MM.1S (cell line): ENCODE measurements at places on chromosomes 1 and 21.
A peak's percentile ranks its signal among the peaks of the same experiment; 100 is the strongest.

DNA sequence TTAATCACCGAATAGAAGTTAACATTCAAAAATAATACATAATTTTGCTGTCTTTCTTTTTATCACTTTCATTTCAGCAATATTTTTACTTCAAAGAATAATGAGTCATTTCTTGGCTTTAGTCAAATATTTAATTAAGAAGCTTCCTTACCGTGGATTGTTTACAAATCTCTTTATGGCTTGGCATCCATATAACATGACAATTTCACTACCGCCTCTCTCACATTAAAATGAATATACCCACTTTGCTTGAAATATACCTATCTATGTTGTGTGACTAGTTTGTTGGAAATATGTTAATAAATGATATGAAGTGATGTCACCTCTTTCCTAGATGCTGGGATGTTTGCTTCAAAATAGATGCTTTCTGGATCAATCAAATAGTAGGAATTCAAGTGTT lies 1203.9 kb downstream of the AMY1C start:
- no peak for DNase-seq

- peak; percentile 73 for DNase-seq
Measured at GRCh38 chr1:247681288-247681897, 1.9 kb upstream of the OR13G1 start.

GRCh38 chr1:178328728-178329127 lies 168.0 kb downstream of the CLEC20A start:
- DNase-seq, result no peak

- no peak for DNase-seq
Measured at GRCh38 chr21:31182231-31183140, 144.2 kb upstream of the KRTAP19-8 start.

DNA sequence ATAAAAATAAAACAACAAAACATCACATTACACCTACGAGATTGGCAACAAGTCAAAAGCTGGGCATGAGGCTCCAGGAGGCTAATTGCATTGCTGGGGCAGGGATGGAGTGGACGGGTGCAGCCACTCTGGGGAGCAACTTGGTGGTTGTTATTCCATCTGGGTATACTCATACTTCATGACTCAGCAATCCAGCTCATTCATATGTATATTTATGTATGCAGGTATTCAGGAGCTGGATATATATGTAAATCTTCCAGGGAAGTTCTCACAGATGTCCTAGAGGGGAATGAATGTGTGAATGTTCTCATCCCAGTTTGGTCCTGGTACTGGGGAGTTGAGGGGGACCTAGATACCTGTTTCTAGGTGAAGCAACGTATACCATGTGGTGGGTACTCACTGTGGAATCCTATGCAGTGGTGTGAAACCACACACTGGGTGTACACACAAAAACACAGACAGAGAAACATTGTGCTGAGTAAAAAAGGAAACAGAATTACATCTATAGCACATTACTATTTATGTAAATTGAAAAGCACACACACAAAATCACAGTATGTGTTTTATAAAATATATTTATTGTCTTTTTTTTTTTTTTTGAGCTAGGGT lies 79.7 kb upstream of the RAB4A start:
- DNase-seq, result no peak

DNA sequence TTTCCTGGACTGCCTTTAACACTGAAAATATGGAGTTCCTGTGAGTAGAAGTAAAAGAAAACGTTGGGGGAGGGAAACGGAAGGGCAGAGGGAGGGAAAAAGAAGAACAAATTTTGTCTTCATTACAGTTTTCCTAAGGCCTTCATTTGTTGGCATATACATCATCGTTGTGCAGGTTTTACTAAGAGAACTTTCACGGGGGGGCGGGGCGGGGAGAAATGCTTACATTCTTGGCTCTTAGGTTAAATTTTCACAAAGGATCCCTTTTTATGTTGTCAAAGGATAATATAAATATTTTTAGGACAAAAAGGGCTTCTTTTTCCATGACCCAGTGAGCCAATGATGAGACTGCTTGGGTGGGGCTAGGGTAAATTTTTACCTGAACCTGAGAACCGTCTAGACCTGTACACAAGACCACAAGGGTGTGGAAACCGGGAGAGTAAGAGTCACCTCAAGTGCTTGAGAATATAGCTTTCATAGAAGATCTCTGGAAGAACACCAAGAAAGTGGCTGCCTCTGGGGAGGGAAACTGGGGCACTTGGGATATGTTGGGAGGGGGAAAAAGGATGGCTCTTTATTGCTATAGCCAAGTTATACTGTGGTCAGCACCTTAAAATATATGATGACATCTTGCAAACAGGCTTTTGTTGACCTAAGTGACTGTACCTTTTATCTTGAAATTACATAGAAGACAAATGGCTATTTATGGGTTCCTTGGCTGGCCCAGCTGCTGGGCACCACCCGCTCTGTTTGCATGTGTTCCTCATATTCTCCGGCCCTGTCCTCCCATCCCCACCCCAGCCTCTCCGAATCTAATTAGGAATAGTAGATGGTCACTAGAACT lies 2.0 kb upstream of the UTP25 start:
- no peak for DNase-seq

GRCh38 chr21:36135391-36136102 lies 668 bp downstream of the CBR3 start:
- DNase-seq, result peak; percentile 84

GRCh38 chr1:178066908-178067614 lies 26.8 kb upstream of the RASAL2 start:
- DNase-seq, result no peak

DNA sequence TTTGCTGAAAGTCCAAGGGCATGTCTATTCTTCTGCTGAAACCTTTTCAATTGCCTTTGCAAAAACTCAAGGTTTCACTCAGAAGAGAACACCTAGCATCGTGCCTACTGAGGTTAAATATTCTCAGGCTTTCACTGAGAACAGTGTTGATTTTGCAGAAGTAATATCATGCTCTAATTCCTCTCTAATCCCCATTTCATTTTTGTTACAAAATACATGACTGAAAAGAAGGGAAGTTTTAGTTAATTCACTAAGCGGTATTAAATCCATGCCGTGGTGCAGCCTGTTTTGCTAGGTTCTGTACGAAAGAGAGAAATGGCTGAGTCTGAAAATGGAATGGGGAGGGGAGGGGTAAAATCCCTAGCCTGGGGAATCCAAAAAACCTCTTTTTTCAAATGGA lies 163.2 kb upstream of the CAMK1G start:
- DNase-seq, result no peak

DNA sequence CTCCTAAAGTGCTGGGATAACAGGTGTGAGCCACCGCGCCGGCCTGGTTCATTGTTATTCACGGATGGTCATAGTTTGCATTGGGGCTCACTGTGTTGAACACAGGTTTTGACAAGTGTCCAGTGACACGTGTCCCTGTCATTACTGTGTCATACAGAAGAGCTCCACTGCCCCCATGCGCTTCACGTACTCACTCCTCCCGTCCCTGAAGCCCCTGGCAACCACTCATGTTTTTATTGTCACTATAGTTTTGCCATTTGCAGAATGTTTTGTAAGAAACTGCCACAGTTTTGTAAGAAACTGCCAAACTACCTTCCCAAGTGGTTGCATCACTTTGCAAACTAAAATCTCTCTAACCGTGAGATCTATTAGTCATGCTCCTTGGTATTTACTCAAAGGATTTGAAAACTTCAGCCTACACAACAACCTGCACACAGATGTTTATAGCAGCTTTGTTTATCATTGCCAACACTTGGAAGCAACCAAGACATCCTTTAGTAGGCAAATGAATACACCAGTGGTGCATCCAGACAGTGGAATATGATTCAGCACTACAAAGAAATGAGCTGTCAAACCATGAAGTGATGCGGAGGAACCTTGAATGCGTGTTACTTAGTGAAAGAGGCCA lies 163.2 kb upstream of the COL6A1 start:
- no peak for DNase-seq

GRCh38 chr1:196774175-196774574 lies 465 bp upstream of the CFHR3 start:
- no peak for DNase-seq

DNA sequence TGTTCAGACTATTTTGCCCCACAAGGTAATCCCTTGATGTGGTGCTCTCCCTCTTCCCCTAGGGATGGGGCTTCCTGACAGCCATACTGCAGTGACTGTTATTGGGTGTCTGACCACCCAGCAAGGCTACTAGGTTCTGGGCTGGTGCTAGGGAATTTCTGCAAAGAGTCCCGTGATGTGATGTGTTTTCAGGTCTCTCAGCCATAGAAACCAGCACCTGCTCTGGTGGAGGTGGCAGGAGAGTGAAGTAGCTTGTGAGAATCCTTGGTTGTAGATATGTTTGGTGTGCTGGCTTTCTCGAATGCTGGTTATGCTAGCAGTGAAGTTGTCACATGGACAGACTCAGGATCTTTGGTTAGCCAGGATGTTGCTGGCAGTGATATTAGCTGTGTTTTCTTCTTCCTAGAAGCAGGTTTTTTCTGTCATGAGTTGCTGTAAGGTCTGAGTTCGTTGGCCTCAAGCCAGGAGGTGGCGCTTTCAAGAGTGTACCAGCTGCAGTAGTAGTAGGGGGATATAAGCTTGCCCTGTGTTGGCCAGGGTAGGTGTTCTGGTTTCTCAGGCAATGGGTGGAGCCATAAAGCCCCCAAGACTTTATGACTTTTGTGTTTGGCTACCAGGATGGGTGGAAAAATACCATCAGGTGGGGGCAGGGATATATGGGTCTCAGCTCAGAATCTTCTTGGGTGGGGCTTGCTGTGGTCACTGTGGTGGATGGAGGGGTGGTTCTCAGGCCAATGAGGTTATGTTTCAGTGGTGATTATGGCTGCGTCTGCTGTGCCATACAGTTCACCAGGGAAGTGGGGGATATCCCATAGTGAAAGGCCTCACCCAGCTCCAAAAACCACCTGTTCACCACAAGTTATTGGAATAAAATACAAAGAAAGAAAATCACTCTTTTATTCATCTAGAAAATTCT lies 1112.3 kb downstream of the KCNT2 start:
- peak; percentile 42 for DNase-seq

GRCh38 chr1:182676274-182676673 lies 8.1 kb downstream of the RGS8 start:
- DNase-seq, result no peak

DNA sequence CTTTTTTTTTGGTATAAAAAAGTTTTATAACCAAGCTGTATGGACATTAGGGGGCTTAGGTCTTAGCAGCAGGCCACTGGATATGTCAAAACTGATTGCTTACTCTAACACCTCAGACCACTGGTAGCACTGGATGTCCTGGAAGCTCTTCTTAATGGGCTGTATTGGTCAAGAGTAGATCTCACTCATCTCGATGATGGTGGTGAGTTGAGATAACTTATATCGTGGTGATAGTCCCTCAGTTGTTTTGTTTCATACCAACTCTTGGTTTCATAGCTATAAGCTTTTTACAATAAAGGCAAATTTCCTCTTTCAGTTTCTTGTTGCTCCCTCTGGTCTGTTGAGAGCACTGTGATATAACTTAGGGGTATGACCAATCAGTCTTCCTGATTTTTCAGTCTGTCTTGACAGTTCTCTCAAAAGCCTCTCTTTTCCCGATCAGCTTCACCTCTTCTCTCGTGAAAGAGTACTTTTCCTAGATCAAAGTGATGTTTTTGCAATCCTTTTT lies 9.7 kb upstream of the AGO1 start:
- DNase-seq, result peak; percentile 56

GRCh38 chr1:2347409-2347785 lies 44.0 kb downstream of the MORN1 start:
- DNase-seq, result no peak

DNA sequence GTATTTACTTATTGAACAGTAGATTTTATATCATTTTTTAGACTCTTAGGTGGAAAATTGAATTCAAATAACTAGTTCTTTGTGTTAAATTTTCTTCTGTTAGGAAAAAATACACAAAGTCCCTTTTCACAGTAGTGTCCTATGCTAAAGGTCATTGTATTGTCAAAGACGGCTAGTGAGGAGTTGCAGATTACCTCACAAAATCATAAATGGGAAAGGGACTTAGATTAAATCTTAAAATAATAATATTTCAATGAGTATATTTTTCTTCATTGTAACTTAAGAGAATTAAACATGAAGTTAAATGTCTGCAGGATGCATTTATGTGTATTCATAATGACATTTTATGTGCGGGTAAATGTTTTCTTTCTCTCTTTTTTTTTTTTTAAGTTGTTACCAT lies 32.7 kb downstream of the LYPLAL1 start:
- no peak for DNase-seq

DNA sequence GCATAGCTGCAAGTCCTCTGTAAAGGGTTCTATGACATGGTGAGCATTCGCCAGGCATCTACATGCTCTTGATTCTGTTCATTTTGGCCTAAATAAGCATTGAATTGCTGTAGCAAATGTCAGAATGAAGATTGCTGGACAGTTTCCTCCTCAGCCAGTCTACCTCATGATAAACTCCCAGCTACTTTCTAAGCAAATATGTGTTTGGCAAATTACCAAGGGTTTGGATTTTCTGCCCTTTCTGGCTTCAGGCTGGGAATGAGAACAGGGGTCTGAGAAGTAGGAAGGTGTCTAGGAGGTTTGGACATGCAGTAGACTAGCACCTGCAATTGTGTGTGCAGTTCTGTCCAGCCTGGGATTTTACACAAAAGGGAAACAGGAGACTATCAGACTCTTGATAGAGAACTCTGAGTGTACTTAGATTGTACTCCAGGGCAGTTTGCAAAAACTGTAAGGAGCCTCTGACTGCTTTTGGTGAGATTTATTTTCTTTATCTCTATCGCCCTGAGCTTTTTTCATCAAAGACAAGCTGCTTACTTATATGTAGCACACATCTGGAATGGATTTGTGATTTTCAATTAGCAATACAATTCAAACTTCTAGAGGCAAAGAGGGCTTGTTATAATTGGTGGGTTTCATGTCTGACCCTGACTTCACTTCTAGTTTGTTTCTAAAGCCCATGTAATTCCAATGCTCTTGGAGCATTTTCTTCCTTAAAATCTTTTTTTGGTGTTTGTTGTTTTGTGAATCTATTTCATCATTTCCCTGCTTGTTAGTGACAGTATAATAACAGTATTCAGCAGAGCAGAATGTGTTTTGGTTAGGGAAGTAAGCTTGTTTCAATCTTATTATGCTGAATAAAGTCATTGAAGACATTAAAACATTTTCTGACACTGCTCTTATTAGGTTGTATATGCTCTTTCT lies 150.8 kb downstream of the VPS13D start:
- no peak for DNase-seq

DNA sequence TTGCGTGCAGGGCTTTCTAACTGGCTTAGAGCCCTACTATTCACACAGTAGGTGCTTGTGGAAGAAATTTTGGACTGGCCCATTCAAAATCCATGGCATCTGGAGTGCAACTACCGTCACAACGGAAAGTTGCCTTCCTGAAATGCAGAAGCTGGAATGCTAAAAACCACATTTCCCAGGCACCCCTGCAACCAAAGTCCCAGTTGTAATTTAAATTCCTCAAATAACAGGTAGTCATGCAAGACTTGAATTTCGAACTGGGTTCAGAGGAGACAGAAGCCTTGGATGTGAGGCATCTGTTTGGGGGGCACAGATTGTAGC lies 186.7 kb downstream of the TOMM20 start:
- no peak for DNase-seq
